ENCODE measurements at places on chromosomes 1 and 21. TPM values are rescaled to one million over a fixed set of nuclear protein-coding genes. Genes with fewer than 3 reads are reported as not detected.

DNA sequence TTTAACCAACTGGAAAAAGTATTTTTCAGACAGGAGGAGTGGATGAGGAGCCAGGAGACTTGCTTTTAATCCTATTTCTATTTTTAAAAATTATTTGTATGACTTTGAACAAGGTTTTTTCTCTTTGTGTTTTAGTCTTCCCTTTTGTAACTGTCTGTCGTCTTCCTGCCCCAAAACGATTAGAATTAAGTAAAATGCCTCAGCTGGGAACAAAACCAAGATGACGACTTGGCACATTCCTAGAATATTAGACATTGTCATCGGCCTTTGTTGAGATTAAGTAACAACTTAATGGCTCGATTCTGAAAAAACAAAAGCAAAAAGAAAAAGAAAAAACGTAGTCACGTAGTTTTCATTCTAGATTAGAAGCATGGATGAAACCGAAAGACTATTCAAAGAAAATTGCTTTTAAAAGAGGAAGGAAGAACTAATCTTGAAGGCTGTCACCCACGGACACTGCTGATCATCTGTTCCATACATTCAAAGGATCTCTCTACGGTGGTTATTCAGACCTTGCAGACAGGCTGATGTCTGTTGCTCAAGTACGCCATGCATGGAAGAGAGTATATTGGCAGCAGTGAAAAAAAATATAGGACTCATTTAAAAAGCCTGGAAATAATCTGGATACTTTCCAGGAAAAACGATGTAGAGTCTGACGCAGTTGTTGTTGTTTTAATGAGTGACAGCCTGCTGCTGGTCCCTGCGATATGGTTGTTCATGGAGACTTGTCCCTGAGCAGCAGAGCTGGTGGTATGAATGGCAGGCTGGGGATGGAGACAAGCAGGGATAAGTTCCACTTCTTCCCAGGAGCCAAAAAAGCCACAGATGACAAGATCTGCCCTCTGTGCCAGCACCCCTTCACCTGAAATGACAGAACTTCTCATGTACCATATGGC lies 16.8 kb downstream of the GNG4 start:
- peak; percentile 46 for DNase-seq

- DNase-seq, result peak; percentile 94
Observed at GRCh38 chr21:26845066-26845758, at the start of gene ADAMTS1. ADAMTS1 (minus strand) TSS chr21:26845409; CDS start chr21:26844954, 455 bp downstream.

The CD53 gene
- not detected for total RNA-seq

The HCN3 gene
- 1.8 TPM for total RNA-seq

DNA sequence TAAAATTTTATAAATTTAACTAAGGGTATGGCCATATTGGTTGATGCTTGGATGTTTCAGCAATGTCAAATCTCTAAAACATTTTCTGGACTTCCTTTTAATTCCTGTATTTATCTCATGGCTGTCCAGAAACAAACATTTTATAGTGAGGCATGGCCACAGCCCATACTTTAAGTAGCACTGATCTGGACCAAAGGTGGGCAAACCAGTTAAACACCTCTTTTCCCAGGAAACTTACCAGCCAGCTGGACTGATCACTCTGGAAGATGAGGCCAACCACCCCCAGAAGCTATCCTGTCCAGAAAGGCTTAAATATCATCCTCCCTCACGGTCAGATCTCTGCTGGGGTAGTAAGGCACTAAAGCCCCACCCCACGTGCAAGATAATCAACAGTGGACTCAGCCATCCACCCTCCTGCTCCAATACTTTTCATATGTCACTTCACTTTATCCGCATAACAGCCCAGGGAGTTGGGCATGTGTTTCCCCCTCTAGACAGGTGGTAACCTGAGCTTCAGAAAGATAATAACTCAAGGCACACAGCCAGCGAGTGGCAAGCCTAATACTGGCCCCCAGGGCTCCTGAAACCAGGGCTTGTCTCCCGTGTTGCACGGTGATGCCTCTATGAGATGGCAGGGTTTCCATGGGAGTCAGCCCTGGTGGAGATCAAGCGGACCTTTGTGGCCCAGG lies 120.5 kb upstream of the NGF start:
- no peak for DNase-seq

DNA sequence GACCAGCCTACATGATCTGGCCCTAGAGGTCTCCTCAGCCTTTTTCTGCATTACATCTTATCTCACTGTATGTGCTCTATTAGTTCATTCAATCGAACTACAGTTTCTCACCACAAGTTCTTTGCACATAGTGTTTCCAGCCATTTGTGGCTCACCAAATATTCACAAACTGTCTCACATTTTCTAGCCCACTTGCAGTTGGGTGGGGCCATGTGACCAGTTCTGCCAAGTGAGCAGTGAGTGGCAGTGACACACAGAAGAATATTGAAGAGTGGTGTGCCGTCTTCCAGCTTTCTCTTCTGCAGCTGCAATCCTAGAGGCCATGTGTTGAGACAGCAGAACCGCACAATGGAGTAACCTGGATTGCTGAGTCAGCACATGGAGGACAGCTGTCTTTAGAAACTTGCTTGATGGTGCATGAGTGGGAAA lies 103.2 kb upstream of the ZNF644 start:
- DNase-seq, result no peak

- DNase-seq, result no peak
Observed at GRCh38 chr1:99614728-99615127, 31.2 kb upstream of the PALMD start.

DNA sequence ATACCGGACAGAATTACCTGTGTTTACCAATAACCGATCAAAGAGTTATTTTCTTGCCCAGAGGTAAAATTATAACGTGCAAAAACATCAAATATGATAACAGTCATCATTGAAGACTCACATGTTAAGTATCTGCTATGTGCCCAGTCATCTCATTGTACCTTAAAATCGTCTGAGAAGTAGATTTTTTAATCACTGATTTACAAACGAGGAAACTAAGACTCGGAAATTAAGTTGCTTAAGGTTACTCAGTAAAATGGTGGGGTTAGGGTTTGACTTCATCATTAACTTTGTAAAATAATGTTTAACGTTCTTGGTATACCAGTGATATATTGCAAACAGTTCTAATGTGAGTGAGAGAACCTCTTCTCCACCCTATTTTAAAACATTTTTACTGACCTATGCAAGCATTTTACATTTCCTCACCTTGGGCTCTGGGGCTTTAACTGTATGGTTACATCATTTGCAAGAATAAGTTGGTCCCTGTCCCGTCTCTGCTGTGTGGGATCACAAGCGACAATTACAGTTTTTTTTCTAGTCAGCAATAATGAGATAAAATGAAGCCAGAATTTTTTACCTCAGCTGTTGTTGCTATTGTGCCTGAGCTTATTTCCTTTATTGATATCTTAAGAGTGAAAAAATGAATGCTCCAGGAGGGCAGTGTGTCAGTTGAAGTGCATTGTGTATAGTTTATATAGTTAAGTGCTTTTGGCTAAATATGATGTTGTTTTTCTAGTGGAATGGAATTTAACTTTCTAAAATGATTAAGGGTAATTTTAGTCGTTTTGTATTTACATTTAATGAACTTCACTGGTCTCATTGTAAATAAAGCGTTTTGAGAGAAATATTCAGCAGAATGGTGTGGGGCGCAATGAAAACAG lies 2.7 kb downstream of the RPRD2 start:
- DNase-seq, result peak; percentile 20

DNA sequence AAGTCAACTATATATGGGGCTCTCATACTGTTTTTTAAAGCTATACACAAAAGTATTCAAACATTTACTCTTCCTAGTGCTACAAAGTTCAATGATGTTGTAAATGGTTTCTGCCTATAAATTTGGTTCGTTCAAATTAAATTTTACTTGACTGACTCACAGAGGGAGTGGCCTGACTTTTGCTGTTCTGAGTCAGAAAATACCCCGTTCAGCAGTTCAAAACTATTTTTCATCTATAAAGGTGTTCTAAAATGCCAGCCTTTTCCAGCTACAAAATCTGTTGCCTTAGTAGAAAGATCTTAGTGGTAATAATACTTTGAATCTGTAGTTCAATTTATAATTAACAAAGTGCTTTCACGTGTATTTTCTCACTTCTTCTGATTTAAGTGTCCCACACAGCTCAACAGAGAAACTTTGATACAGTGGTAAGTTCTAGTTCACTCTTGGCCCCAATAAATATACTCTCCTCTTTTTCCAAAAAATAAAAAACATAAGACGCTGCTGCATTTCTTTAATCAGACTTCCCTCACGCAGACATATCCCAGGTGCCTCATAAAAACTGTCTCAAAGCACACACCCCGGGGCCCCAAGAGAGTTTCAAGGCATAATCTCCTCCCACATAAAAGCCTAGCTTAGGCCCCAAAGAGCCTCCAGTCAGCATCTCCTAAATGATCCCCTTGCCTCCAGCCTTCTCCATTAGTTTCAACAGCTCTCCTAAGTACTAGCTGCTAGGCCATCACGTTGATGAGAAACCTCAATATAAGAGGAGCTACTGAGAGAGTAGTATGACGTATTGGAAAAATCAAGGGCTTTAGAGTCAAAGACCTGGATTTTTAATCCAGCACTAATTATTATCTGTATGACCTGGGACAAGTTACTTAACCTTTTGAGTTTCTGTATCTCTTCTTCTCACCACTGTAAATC lies 3.2 kb downstream of the PTP4A2 start:
- peak; percentile 57 for DNase-seq

DNA sequence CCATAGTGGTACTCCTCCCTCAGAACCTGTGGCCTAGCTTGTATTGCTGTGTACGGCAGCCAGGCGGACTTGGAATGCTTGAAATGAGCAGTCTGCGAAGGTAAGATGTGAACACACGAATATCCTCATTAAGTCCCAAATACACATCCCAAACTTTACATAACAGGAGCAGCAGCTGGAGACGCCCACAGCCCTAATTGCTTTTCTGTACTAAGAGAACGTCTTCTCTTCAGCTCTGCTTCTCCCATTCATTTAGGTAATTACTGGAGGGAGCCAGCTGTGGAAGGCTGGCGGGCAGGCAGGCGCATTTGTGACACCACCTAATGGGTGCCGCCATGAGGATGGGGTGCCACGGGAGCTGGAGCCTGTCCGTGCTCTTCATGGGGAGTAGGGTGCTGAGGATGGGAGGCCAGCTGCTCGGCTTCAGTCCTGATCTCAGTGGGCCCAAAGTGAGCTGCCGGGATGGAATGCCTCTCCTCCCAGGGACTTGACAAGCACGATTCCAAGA lies 66.6 kb upstream of the POU3F1 start:
- no peak for DNase-seq

- no peak for DNase-seq
Observed at GRCh38 chr21:42093186-42093585, 22.1 kb downstream of the UMODL1 start.

- no peak for DNase-seq
Observed at GRCh38 chr1:224226849-224227502, 43.9 kb downstream of the DEGS1 start.

GRCh38 chr1:182237329-182237728 lies 154.3 kb downstream of the GLUL start:
- DNase-seq, result no peak

DNA sequence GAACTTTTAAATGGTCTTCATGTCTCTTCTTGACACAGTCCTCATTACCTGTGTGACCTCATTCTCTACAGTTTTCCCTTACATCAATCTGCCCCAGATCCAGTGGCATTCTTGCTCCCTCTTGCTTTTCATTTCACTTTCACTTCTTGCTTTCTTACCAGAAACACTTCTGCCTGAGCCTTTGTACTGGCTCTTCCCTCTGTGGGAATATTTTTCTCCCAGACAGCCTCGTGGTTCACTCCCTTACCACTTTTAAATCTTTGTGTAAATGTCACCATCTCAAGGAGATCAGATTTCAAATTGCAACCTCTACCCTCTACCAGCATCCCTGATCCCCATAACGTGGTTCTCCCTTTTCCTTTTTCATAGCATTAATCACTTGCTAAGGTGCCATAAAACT lies 73.2 kb downstream of the DISC1 start:
- DNase-seq, result no peak

GRCh38 chr1:186536273-186536890 lies 75.5 kb upstream of the PDC start:
- peak; percentile 44 for DNase-seq

The CRABP2 gene
- 54.7 TPM for total RNA-seq

The SERPINC1 gene
- 0.54 TPM for total RNA-seq

- peak; percentile 94 for DNase-seq
Observed at GRCh38 chr1:42941640-42942330, 16.9 kb downstream of the SLC2A1 start.

DNA sequence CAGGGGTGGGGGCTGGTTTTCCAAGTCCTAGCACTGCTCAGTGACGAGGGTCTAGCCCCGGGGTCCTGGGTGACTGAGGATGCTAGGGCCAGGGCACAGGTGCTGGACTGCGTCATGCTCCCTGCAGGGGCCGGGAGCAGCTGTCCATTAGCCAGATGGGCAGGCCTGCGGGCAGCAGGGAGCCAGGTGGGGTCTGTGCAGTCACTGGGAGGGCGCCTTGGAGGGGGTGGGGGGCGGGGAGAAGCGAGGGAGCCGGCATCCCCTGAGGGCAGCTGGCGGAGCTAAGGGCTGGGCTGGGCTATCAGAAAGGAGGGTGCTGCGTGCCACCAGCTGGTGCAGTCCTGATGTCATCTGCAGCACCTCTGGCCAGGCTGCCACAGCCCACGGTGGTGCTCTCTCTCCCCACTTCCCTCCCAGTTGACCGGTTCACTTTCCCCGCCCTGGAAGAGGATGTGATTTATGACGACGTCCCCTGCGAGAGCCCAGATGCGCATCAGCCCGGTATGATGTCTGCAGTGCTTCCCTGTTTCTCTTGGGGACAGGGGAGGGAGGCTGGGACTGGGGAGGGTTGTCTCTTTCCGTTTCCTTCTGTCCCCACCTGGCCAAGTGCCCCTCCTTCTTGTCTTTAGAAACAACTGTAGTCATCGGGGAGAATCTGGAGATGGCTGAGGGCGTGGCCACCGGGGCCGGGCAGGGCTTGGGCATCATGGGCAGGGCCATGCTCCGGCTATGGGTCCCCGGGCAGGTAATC lies 63.8 kb downstream of the ARHGEF10L start:
- no peak for DNase-seq

DNA sequence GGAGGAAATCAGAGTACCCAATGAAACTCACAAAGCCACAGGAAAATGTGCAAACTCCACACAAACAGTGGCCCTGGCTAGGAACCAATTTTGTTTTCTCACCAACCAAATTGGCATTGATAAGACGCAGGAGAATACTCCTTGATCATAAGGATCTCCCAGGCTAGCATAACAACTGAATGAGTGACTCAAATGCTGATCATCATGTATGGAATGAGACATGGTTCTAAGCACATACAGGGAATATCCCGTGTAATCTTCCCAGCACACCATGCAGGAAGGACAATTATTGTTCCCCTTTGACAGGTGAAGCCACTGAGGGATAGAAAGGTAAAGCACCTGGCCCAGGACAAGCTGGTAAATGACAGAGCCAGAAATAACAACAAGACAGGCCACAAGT lies 180.0 kb upstream of the DUSP10 start:
- DNase-seq, result no peak

The IL19 gene
- not detected for total RNA-seq

The MRPS6 gene
- 77.8 TPM for total RNA-seq

The SUSD4 gene
- total RNA-seq, result 1.1 TPM

- DNase-seq, result no peak
Observed at GRCh38 chr1:159261721-159262494, 40.2 kb upstream of the FCER1A start.

The EVA1C gene
- total RNA-seq, result 11.9 TPM

The TMEM81 gene
- 2.3 TPM for total RNA-seq

GRCh38 chr21:42973309-42973990 lies 912 bp upstream of the PKNOX1 start:
- no peak for DNase-seq

- DNase-seq, result no peak
Observed at GRCh38 chr1:247079141-247079874, 697 bp upstream of the ZNF670 start.

Data from HFFc6 (cell line).